ENCODE measurements at places on chromosomes 2 and 18.

DNA sequence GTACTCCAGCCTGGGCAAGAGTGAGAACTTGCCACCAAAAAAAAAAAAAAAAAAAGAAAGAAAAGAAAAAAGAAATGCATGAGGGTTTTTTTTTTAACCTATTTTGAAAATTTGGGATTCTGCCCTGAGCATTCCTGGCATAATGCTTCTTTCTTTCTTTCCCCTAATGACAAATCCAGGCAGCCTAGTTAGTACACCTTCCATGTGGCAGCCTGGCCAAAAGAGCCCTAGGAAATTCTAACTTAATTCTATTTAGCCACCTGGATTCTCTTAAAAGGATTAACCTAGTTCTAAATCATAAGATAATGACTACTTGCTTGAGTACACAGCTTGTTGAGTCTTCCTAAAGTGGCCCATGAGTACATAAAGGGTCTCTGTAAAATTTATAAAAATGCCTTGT, 160.1 kb downstream of the THADA start:
- DNase-seq: no peak

GRCh38 chr2:216584112-216584511, 49.1 kb upstream of the IGFBP2 start:
- DNase-seq: no peak

GRCh38 chr2:162317861-162318327, 590 bp downstream of the IFIH1 start:
- DNase-seq: peak; percentile 41

GRCh38 chr2:162787616-162788015, 51.0 kb downstream of the KCNH7 start:
- DNase-seq: no peak

- DNase-seq: no peak
Observed at GRCh38 chr2:189362283-189362682, 79.0 kb upstream of the WDR75 start.

- peak; percentile 27 for DNase-seq
Observed at GRCh38 chr2:112121682-112122254, 16.4 kb upstream of the FBLN7 start.

DNA sequence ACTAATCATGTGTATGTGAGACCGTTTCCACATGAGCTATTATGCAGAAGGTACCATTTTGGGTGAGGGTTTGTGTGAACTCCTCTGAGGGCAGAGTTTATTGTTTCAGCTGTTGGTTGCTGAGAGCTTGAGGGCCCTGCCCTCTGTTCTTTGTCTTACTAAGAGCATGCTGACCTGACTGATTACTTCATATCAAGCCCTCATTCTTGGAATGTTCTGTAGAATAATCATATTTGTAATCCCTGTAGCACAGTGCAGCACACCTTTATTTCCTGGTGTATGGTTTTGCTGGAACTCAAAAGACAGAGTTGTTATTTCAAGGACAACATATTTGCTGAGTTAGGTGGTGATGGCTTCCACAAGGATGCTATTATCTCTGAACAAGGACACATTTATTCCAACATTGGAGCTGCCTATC, 118.5 kb downstream of the GALNT3 start:
- peak; percentile 25 for DNase-seq

All from Calu3 (cell line).